Testis (tissue), 5 donors: ENCODE measurements at places on chromosomes 12 and 14.

- no peaks in the 10 kb centered on the region for H3K27me3 ChIP-seq
- no peak for DNase-seq
- H3K4me3 ChIP-seq, result no peak overlapping the region
- H3K27ac ChIP-seq, result no peak overlapping the region
- no peaks in the 10 kb centered on the region for H3K36me3 ChIP-seq
These were observed 409.1 kb downstream of the NPAS3 start for GRCh38 chr14:33347796-33348195.

- H3K4me3 ChIP-seq, result no peak overlapping the region
- no peak overlapping the region for H3K27ac ChIP-seq
- H3K27me3 ChIP-seq, result no peaks in the 10 kb centered on the region
- DNase-seq, result peak; percentile 9
- no peaks in the 10 kb centered on the region for H3K4me1 ChIP-seq
These were observed 131.6 kb downstream of the ADGRD1 start for GRCh38 chr12:131085125-131085815.

GRCh38 chr12:27095346-27095745 lies 13.0 kb upstream of the C12orf71 start:
- no peaks in the 10 kb centered on the region for H3K36me3 ChIP-seq
- no peak overlapping the region for H3K27ac ChIP-seq
- DNase-seq, result no peak
- no peaks in the 10 kb centered on the region for H3K4me1 ChIP-seq
- H3K4me3 ChIP-seq, result no peak overlapping the region

- DNase-seq, result no peak
- H3K27me3 ChIP-seq, result no peaks in the 10 kb centered on the region
- no peak overlapping the region for H3K27ac ChIP-seq
- H3K36me3 ChIP-seq, result no peaks in the 10 kb centered on the region
- no peak overlapping the region for H3K4me3 ChIP-seq
These were observed 75.5 kb downstream of the FBXL14 start for GRCh38 chr12:1518591-1519516.

GRCh38 chr12:30144777-30145683 lies 361.3 kb upstream of the TMTC1 start:
- H3K36me3 ChIP-seq, result no peaks in the 10 kb centered on the region
- H3K27ac ChIP-seq, result no peak overlapping the region
- no peak overlapping the region for H3K4me3 ChIP-seq

DNA sequence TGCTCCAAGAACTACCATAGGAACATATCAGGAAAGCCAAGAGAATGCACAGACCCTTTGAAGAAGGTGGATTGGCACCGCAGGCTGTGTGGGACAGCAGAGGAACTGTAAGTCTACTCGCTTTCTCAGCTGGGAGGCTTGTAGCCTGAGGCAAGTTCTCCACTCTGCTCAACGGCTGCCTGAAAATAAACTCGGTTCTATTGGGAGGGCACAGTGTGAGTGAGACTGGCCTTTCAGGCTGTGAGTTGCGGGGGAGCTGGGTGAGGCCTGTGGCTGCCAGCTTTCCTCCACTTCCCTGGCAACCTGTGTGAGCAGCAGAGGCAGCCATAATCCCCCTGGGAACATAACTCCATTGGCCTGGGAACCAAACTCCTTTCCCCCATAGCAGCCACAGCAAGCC lies 132.1 kb downstream of the ANKS1B start:
- no peak overlapping the region for H3K27ac ChIP-seq
- H3K4me1 ChIP-seq, result no peaks in the 10 kb centered on the region
- DNase-seq, result no peak
- H3K27me3 ChIP-seq, result no peaks in the 10 kb centered on the region

DNA sequence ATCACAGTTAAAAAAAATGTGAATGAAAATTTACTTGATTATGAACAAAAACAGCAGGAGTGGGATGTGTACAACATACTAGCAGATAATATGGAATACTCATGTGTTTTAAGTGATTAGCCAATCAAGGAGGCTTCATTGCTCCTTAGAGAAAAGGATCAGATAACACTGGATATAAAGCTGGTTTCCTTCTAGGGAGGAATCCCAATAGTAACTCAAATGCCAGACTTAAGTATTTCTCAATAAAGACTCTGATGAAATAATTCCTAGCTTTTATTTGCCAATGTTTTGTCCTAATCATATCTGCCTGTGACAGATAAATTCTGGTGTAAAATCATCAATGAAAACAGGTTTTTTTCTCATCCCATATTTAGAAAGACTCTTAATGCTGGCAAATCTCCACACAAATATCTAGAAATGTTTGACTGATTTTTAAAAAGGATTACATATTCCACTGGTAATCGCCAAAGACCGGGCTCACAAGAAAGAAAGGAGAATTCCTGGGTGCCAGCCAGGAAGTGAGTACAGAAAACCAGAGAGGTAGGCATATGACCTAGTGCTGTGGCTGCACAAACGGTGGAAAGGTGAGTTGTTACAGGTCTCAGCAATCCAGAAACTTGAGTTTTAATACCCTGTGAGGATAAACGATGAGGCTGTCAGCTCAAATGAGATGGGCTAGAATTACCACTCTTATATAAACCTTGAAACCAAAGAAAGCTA lies 108.6 kb upstream of the TTC7B start:
- H3K36me3 ChIP-seq, result no peaks in the 10 kb centered on the region
- H3K4me1 ChIP-seq, result no peaks in the 10 kb centered on the region
- no peak overlapping the region for H3K27ac ChIP-seq
- H3K4me3 ChIP-seq, result no peak overlapping the region
- H3K27me3 ChIP-seq, result no peaks in the 10 kb centered on the region

DNA sequence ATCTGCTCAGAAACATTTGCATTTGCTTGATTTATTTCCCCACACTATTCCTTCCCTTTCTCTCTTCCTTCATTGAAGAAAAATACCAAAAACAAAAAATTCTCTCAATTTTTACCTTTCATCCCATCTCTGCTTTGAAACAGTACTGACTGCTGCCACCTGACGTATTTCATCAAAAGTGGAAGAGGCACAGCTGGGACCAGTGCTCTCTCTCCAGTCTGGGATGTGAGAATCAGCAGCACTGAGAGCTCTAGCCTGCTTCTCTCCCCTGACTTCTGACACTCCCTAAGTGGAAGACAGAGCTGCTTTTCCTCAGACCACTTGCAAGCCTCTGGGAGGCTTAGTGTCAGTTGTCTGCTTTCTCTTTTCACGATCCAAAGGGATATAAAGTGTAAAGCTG lies 36.9 kb downstream of the TTLL5 start:
- H3K27me3 ChIP-seq, result no peaks in the 10 kb centered on the region
- peaks cover 8% of the 10 kb centered on the region for H3K4me1 ChIP-seq
- no peak overlapping the region for H3K27ac ChIP-seq
- H3K4me3 ChIP-seq, result no peak overlapping the region

- H3K27me3 ChIP-seq, result no peaks in the 10 kb centered on the region
- no peak for DNase-seq
- H3K27ac ChIP-seq, result no peak overlapping the region
- no peak overlapping the region for H3K4me3 ChIP-seq
- H3K36me3 ChIP-seq, result no peaks in the 10 kb centered on the region
These were observed 15.3 kb upstream of the EML1 start for GRCh38 chr14:99777951-99778350.

GRCh38 chr14:103101963-103102688 lies 7.6 kb downstream of the EXOC3L4 start:
- no peaks in the 10 kb centered on the region for H3K36me3 ChIP-seq
- no peaks in the 10 kb centered on the region for H3K27me3 ChIP-seq
- H3K4me3 ChIP-seq, result peak overlapping the region; percentile 34
- H3K27ac ChIP-seq, result no peak overlapping the region
- H3K4me1 ChIP-seq, result peaks cover 25% of the 10 kb centered on the region

DNA sequence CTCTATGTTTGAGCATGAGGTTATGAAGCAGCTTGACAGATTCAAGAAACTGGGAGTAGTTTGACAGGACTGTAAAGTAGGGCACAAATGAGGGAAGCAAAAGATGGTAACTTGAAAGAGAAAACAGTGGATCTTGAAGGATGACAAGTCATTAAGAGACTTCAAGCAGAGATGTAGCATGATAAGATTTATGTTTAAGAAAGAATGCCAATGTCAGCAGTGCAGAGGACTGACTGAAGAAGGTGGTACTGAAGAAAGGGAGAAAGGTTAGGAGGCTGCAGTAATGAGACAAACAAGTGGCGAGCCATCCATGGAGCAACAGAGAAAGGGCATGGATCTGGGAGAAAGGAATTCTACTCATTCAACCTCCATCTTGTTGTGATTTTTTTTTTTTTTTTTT lies 120.2 kb upstream of the RAP1B start:
- H3K4me1 ChIP-seq, result no peaks in the 10 kb centered on the region
- no peak for DNase-seq
- no peaks in the 10 kb centered on the region for H3K27me3 ChIP-seq
- H3K4me3 ChIP-seq, result no peak overlapping the region
- H3K27ac ChIP-seq, result no peak overlapping the region
- H3K36me3 ChIP-seq, result no peaks in the 10 kb centered on the region

DNA sequence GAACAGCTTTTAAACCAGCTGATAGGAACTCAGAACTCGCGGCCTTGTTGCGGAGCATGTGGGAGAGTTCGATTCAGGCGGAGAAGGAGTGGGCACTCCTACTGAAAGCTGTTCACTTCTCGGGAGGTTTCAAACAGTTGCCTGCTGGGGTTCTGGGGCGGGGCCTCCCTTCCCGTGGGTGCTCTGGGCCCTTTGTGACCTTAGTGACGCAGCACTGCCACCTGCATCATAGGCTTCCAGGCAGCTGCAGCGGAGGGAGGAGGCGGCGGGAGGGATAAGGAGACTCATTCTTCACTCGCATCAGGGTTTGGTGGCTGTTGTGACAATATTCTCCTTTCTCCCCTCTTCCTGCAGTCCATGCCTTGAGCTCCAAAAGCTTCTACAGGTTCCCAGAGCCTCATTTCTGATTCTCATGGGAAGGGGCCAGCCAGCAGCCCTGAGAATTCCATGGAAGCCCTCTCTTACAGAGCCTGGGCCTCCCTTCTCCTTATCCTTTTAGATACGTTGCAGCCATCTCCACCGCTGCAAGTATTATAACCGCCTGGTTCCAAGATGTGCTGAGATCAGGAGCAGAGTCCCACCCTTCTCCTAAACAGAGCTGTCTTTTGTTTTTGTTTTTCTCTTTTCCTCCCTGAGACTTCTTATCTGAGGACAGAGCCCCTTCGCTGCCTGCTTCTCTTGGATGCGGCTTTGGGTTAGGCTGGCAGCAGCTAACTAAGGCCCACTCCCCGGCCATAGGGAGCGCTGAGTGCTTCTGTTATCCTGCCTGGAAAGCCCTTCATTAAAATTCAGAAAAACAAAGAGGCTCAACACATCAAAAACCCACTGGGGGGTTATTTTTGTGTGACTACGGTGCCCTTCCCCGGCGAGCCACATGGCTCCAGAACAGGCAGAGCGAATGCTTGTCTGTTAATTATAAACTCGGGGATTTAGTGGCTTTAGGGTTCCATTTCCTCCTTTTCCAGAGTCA lies 67.6 kb upstream of the GPATCH2L start:
- H3K27ac ChIP-seq, result no peak overlapping the region
- no peak overlapping the region for H3K4me3 ChIP-seq
- no peaks in the 10 kb centered on the region for H3K36me3 ChIP-seq
- H3K4me1 ChIP-seq, result no peaks in the 10 kb centered on the region
- H3K27me3 ChIP-seq, result no peaks in the 10 kb centered on the region

DNA sequence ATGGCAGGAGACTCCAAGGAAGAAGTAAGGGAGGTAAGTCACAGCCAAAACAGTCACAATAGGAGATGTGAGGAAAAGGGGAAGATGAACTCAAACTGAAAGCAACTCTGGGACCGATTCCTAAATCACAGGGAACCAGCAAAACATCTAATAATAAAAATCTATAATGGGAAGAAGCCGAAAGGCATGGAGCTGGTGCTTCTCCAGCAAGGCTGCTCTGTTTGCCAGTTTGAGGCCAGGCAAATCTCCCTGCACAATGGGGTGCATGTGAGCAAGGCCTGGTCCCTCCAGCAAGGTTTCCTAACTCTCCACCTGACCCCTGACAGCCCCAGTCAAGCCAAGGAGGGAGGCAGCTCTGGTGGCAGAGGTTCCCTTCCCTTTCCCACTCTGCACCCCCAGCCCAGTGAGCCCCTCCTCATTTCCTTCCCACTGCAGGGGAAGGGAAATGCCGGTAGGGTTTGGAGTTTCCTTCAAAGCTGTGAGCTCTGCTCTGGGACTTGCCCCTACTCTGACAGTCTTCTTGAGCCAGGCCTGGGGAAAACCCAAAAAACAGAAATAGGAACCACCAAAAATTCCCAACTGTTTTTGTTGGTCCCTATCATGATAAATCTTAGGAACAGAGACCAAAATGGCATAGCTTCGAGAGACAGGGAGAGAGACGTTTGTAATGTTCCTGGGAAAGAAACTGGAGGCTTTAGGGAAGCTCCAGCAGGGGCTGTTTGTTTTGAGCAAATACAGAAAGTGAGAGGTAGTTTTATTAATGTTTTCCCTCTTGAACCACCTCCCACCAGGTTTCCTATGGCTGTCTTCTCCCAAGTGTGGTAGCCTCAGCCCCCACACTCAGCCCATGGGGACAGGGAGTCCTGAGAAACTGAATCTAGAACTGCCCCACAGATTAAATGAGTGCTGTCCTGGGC lies 34.6 kb downstream of the FMNL3 start:
- peak overlapping the region; percentile 97 for H3K27ac ChIP-seq
- no peak overlapping the region for H3K4me3 ChIP-seq
- no peaks in the 10 kb centered on the region for H3K36me3 ChIP-seq
- no peaks in the 10 kb centered on the region for H3K27me3 ChIP-seq

GRCh38 chr12:117507548-117507947 lies 146.1 kb upstream of the NOS1 start:
- H3K36me3 ChIP-seq, result no peaks in the 10 kb centered on the region
- no peak overlapping the region for H3K27ac ChIP-seq
- H3K4me1 ChIP-seq, result no peaks in the 10 kb centered on the region
- DNase-seq, result no peak

GRCh38 chr12:6167327-6168280 lies 32.6 kb upstream of the CD9 start:
- DNase-seq, result no peak
- H3K27ac ChIP-seq, result no peak overlapping the region
- H3K4me3 ChIP-seq, result no peak overlapping the region
- no peaks in the 10 kb centered on the region for H3K4me1 ChIP-seq

DNA sequence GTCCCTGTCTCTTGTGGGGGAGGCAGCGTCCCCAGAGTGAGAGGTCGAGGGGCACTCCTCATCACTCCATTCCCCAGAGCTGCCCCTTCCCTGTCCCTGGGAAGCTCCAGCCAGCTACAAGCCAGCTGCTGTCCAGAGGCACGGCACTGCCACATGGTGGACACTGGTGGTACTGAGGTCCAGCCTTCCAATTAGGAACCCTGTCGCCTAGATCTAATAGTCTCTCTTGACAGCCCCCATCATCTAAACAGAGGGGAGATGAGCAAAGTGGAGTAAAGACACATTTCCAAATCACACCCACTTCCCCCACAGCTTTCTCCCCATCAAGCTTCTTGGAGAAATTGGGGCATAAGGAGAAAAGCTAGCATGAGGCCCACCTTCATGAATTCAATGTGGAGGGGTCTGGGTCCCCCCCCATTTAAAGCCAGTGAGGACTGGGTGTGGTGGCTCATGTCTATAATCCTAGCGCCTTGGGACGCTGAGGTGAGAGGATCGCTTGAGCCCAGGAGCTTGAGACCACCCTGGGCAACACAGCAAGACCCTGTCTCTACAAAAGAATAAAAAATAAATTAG lies 2.1 kb upstream of the INHBE start:
- H3K36me3 ChIP-seq, result no peaks in the 10 kb centered on the region
- no peak overlapping the region for H3K27ac ChIP-seq
- peak; percentile 89 for DNase-seq
- H3K4me3 ChIP-seq, result no peak overlapping the region
- H3K4me1 ChIP-seq, result peaks cover 13% of the 10 kb centered on the region
